ENCODE measurements at places on chromosomes 4 and X. TPM values are rescaled to one million over a fixed set of nuclear protein-coding genes. Genes with fewer than 3 reads are reported as not detected.

DNA sequence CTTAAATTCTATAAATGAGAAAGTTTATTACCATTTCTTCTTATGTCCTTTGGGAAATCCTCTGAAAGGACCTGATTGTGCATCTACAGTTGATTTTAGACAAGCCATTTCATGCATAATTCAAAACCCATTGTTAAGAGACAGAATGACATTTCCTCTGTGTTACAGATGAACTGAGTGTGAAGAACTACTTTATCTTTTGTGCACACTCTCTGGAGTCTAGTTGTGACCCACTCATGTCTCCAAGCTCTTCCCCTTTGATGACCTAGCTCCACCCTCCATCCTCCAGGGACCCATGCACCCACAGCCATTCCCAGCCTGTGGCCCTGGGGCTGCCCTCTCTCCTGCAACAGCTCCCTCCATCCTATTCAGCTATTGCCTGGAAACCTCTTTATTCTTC, 57.5 kb upstream of the BMPR1B start:
- no peak for DNase-seq

Gene NEXMIF
- total RNA-seq, result 0.07 TPM

DNA sequence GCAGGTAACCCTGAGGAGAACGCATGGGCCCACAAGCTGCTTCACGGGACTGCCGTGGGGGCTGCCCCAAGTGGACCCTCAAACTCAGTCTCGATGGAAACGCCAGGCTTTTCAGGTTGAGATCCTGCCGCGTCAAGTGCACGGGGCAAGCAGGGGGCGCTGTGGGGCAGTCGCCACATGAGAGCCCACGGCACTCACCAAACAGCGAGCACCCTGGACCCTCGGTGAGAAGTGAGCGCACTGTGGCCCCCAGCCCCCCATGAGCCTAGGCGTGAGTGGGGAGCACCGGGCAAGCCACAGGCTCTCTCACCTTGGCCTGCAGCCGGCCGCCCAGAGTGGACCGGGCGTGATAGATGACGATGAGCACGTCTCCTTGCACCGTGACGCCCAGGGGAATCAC, 50.9 kb upstream of the CPLX1 start:
- no peak for DNase-seq

Gene NWD2
- total RNA-seq, result not detected

DNA sequence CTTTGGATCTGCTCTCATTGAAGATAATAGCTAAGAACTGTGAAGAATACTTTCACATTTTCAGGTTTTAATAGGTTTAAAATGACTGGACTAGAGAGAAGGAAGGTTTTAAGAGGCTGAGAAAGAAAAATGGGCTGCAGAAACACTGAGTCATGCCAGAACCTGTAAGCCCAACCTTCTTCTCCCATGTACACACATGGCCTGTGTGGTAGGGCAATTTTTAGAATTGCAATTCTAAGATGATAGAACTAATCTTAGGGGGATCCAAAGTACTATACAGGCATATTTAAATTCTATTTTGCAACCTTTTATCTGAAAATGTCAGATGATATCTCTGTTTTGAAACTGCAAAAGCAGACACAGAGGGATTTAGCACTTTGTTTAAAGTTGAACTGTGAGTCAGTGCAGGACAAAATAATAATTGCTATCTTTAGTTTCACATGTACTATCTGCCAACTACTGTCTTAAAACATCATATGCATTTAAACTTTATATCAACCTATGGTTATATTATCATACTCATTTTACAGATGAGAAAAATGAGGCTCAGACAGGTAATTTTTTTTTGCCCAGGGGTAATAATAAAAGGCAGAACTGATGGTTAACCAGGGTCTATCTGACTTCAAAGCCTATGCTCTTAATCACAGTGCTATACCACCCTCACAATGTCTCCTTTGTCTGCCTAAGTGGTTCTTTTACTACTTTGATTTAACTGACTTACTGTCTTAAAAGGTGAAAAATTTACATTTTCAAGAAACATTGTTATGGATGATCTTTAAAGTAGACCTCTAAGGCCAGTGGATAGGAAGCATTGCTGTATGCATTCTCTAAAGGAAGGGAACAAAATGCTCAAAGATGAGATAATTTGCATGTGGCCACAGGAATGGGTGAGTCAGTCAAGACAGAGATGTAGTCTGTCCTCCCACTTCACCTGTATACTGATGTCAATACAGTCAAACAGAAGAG, 4.3 kb downstream of the TMPRSS11E start:
- DNase-seq, result peak; percentile 15

Gene HPGD
- total RNA-seq, result 3.8 TPM

GRCh38 chr4:69497076-69497475, 1.4 kb upstream of the UGT2B4 start:
- DNase-seq, result peak; percentile 59

Gene POF1B
- total RNA-seq, result not detected

GRCh38 chr4:69984030-69984443, 11.7 kb upstream of the STATH start:
- DNase-seq, result peak; percentile 40

Gene MCUB
- total RNA-seq, result 105 TPM

DNA sequence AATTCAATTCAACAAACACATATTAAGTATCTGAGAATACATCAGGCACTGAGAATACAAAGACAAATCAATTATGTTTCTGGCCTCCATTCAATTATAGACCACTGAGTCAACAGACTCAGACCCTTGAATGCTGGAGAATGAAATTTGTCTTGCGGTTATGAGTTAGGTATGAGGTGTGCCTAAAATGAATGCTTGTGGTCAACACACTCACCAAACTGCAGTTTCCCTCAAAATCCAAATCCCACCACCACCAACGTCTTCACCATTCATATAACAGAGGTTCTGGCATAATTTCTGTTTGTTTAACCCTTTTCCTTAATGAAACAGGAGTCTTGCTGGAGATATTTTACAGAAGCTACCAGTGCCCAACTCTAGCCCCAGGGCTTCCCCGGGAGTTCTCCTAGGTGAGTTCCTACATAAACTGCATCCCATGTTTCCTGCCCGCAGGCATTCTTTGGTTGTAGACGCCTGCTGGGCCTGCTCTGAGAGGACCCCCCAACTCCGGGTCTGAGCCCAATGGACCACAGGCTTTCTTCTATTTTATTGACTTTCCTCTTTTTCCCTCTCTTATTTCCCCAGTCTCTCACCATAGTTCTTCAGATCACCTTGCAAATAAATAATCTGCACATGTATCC, 119.2 kb downstream of the DDX53 start:
- no peak for DNase-seq

- DNase-seq, result no peak
These were observed 2.8 kb downstream of the TMEM271 start for GRCh38 chr4:573122-573892.

- no peak for DNase-seq
These were observed 47.6 kb upstream of the FGG start for GRCh38 chr4:154660052-154660451.

DNA sequence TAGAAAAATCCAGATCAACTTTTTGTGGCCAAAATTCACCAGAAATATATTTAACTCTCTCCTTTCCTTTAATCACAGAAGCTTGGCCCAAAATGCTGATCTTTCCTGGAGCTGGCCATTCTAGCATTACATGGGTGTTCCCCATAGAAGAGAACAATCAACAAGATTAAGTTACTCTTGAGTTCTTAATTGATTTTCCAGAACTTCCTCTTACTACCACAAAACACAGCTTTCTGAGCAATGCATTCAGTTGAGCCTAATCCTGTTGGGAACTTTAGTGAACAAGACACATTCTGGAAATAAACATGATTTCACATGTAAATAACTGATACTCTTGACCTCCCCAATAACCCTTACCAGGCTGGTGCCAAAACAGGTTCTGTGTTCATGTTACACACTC, 45.4 kb upstream of the STIM2 start:
- DNase-seq, result no peak

- no peak for DNase-seq
These were observed 49.9 kb upstream of the UGT2B10 start for GRCh38 chr4:68765876-68766275.

GRCh38 chr4:22824091-22824490, 131.4 kb downstream of the GBA3 start:
- DNase-seq, result no peak

DNA sequence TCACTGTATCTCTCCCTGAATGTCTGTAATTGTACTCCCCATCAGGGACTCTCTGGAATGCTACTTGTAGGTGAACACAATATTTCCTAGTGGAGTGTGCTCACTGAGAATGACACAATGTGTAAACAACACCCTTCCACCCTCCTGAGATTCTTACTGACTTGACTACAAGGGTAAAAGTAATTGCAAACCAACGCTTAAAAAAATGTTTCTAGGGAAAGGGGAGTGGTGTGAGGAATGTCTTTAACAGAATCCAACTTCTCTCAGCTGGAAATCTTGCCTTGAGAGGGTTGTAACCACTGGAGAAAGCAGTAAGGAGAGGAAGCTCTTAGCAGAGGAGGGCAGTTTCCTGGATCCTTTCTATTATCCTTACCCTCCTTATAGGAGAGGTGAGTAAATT, 5.1 kb upstream of the RAPGEF2 start:
- no peak for DNase-seq

GRCh38 chr4:44118971-44119680, 329.5 kb downstream of the KCTD8 start:
- DNase-seq, result no peak

DNA sequence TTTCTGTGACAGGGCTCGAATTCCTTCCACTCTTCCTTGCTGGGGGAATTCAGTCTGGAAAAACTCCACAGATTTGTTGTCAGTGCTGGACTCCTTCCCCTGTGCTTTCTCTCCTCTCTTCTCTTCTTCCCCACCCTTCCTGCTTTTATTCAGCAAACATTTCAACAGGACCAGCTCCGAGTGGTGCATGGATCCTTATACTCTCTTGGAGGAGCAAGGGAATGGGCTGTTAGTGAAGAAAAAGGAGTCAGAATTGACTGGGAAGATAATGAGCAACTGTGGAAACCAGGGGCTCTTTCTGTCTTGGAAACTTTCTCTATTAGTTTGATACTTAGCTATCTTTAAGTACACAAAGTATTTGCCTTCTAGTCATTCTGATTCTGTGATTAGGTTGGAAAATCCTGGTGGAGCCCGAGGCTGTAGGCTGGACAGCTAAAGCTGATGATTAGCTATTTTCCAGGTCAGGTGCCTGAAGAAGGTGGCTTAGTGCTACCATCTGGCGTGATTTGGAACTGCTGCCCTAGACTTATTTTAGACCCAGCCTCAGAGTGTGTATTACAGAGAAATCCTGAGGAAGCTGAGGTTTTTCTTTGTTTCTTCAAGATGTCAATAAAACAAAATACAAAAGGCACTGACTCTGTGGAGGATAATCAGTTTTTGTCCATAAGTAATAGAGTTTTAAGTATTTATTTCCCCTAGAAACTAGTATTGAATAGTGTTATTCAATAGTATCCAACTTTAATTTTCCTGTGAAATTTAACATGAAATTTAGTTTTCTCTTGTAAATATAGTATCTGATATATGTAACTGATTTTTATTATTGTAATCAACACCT, 38.4 kb downstream of the NAP1L5 start:
- peak; percentile 51 for DNase-seq

DNA sequence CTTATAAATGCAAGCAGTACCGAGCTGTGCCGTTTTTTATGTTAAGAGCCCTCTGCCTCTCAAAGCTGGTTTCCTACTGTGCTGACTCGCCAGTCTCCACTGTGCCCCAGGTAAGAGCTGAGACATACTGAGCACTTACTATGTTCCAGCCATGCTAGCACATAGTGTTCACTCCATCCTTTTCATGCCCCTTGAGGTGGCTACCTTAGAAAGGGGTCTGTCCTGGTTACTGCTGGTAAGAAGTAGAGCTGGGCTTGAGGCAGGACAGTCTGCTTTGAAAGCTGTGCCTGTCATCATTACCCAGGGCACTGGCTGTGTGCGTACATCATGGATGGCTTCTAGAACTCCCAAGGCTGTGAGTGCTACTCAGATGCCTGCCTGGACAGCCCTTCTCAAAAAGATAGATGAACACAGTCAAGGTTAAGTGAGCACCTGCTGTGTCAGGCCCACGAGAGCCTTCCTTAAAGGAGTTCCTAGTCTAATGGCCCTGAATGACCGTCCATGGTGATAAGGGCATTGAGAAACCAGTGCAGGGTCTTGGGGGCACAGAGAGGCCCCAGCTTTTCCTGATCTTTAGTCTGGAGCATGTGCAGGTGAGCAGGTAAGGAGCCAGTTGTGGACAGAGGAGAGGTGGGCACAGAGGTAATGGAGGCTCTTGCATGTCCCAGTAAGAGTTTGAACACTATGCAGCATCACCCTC, 1.6 kb downstream of the STK32B start:
- DNase-seq, result no peak

All from epithelial cell of proximal tubule (primary cell).